Left kidney (tissue), 8 donors: ENCODE measurements at places on chromosomes 1 and 21. TPM values are rescaled to one million over a fixed set of nuclear protein-coding genes. Genes with fewer than 3 reads are reported as not detected.

GRCh38 chr1:47972864-47973432 lies 24.2 kb downstream of the TRABD2B start:
- no peak for DNase-seq

DNA sequence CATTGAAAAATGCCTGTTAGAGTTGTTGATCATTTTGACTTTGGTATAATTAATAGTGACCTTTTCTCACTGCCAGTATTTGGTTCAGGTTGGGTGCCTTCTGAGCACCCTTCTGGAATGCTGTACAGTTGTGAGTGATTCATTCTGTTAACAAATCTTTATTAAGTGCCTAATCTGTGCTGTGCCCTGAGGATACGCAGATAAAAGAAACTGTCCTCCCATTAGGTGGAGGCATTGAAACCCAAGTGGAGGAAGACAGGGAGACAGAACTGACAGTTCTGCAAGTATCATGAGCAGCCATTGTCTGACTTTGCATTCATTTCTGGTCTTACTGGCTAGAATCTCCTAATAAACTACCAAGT lies 76.1 kb upstream of the ZNF326 start:
- no peak for DNase-seq

DNA sequence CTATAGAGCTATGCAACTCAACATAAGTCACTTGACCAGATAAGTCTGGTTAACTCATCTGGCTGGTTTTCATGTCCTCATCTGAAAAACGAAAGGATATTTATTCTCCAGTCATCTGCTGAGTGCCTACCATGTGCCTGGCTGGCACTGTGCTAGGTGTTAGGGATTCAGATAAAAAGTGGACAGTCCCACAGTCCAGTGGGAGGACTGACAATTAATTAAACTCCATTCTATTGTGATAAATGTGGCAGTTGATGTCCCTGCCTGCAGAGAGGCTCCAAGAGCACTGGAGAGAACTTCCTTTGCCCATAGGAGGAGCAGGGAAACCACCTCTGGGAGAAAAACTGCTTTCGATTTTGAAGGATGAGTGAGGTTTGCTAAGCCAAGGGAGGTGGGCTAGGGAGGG lies 5.4 kb downstream of the NUAK2 start:
- DNase-seq = no peak

- DNase-seq = no peak
Observed at GRCh38 chr21:34200288-34200905, 127.0 kb downstream of the MRPS6 start.

Gene KRTAP10-5
- not detected for polyA plus RNA-seq

Gene DNAJC8
- 168 TPM for polyA plus RNA-seq
